ENCODE measurements at places on chromosomes 6 and 20. TPM values are rescaled to one million over a fixed set of nuclear protein-coding genes. Genes with fewer than 3 reads are reported as not detected.
A peak's percentile ranks its signal among the peaks of the same experiment; 100 is the strongest.

AVP gene
- polyA plus RNA-seq: not detected

DNA sequence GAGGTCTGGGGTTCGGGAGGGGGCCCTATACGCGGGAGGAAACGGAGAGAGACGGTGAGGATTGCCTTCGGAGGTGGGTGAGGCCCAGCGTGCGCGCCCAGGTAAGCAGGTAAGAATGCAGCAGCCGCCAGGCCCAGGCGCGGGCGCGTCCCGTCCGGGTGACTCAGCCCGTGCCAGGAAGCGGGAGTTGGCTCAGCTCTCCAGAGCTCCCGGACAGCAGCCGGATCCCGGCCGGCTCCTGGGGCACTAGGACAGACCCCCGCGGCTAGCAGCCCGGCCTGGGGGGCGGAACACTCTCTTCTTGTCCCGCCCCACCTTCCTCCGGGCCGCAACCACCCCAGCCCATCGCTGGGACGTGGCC, 1.5 kb upstream of the MDFI start:
- peak; percentile 89 for DNase-seq

DEF6 gene
- 15.2 TPM for polyA plus RNA-seq

DEFB124 gene
- polyA plus RNA-seq: not detected

GRCh38 chr6:3037638-3038365, 30.5 kb upstream of the RIPK1 start:
- DNase-seq: no peak

DNA sequence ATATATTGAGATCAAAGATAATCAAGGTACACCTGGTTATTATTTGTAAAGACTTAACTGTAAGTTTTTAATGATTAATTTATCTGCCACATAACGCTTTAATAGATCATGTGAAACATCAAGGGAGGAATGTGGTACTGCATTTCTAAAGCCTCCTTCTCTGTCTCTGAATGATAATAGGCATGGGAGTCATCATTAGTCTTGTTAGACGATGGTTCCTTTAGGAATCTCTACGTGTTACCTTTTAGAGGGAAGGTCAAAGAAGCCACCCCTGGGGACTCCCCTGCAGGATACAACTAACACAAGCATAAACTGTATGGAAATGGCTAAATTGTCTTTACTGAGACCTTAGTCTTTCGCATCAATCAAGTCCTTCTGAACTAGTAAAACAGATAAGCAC, 173.6 kb upstream of the MCHR2 start:
- no peak for DNase-seq

DNA sequence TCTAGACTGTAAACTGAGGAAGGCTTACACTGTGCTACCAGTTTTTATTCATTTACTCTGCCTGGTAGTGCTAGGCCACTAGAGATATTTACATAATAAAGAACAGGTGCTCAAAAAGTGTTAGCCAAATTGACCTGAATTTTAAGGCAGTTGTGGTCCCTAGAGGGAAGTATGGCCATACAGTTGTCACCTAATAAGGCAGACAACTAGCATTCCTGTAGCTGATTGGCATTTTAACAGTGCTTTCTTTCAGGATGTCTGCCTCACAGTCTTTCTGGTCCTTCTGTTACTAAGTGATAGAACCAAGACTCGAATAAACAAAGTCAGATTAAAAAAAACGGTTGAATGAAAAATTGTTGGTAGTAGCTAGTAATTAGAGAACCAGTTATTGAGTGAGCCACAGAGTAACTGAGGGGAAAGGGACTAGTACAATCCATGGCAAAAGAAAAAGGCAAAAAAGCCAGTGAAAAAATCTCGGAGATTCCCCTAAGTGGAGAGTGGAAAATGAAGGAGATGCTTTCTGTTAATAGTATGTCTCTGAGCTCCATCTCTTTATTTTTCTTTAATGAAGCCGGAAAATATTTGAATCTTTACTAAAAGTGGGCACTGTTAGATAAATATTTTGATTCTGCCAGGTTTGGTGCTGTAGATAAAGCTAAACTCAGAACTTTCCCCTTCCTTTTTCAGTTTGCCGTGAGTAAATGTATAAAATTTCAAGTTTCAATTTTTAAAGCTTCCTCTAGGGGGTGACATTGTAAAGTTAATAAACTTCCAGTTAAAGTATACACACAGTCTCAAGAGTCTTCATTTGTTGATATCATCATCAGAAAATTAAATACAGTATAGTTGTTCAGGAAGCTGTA, 9.1 kb downstream of the VTA1 start:
- peak; percentile 43 for DNase-seq

- no peak for DNase-seq
Measured at GRCh38 chr6:85473748-85474147, 23.9 kb downstream of the NT5E start.

DNA sequence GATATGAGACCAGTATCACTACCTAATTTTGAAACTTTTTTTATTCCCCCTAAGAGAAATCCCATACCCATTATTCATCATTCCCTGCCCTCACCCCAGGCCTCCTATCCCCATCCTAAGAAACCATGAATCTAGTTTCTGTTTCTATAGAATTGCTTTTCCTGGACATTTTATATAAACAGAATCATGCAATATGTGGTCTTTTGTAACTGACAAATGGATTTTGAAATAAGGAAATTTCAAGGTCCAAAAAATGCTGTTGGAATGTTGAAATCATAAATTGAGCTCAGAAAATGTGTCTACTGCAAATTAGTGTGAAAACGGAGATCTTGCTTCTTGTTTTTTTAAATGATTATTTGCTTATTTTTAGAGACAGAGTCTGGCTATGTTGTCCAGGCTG, 25.1 kb downstream of the RNF217 start:
- DNase-seq: no peak

- DNase-seq: no peak
Measured at GRCh38 chr6:4879741-4880275, 103.6 kb downstream of the CDYL start.

GRCh38 chr6:54878718-54879117, 32.1 kb downstream of the FAM83B start:
- DNase-seq: no peak

APCDD1L gene
- polyA plus RNA-seq: not detected

AIF1 gene
- polyA plus RNA-seq: 74.2 TPM

SCAF8 gene
- 6.6 TPM for polyA plus RNA-seq

- DNase-seq: no peak
Measured at GRCh38 chr20:48411245-48411644, 416.6 kb downstream of the PREX1 start.

PTGIS gene
- 6.9 TPM for polyA plus RNA-seq

GRCh38 chr6:21442874-21443273, 150.7 kb upstream of the SOX4 start:
- DNase-seq: no peak

FGD2 gene
- 3.5 TPM for polyA plus RNA-seq

DNA sequence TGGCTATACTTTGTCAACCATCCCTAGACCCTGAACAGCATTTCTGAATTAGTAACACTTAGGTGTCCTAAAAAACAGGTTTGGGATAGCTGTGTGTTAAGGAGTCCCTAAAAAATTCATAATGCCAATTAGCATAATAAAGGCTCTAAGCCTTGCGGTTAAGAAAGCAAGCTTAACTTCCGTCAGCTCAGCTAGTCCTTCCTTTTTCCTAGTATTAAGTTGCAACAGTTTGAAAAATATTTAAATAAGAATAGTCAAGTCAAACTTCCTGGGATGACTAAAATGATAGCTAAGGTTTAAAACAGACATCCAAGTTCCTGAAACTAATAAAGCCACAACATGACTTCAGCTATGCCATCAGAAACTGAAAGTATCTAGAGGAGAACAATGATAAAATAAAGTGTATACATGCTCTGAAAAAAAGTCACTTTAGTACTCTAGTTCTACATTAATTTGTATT, 3.5 kb downstream of the AKIRIN2 start:
- no peak for DNase-seq

DNA sequence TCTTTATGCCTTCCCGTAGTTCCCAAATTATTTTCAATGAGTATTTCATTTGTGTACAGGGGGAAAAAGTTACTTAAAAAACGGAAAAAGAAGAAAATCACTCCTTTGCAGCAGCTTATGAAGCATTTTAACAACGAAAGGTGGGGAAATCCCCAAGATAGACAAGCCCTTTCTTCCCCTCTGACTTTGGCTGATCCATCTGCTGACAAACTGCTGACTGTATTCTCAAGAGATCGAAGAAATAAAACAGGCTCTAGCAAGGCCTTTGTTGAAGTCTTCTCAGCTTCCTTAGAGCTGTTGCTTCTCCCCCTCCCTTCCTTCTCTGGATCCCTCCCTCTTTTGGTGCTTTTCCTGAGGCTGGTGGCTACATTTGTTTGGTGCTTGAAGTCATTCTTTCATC, 325.2 kb downstream of the NRN1 start:
- no peak for DNase-seq

DNA sequence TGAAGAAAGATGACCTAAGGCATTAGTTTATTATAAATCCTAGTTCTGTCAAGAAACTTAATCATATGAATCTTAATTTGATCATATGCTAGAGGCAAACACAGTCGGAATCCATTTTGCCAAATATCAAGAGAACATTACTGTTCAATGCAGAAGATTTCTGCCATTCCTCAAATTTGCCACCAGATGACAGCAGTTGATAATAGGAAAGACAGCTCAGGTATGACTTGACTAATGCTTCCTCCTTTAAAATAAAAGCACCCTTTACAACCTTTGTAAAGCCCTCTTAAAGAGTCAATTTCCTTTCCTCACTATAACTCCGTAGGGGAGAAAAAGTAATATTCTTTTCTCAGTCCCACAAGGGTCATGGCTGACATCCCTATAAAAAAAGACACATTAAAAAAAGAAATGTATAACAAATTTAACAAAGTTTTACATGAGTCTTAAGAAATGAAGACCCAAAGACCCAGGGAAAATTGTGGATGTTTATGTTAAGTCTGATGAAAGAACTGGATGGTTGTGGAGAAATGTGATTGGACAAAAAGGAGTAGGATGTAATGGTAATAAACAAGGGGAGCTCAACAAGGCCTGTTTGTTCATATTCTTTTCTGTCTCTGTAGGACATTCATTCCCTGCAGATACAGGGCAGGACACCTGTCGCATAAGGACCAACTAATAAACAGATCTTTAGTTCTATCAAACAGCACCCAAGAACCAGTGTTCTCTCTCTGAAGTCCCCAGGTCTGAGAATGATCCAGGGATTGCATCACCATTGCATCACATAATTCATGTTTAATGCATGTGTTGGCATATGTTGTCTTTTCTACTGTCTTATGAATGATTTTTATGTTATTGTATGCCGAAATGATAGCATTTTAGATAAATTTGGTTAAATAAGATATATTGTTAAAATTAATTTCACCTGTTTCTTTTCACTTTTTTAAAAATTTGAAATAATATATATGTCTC, 23.0 kb upstream of the IL17A start:
- no peak for DNase-seq

GRCh38 chr20:49427751-49428518, 54.5 kb downstream of the KCNB1 start:
- no peak for DNase-seq

DNA sequence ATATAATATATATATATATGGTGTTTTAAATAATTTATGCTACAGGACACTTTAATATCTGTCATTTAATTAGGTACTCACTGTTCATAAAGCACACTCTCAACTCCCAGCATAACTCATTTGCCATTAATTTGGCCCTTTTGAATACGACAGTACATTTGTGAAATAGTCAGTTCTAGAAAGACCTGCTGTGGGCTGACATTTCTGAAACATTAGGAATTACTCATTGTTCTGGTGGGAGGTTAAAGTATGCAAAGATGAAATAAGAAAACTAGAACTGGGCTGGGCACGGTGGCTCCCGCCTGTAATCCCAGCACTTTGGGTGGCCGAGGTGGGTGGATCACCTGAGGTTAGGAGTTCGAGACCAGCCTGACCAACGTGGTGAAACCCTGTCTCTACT, 497.5 kb downstream of the UTRN start:
- DNase-seq: no peak

PAX1 gene
- polyA plus RNA-seq: not detected

GRCh38 chr20:33526769-33527168, 36.9 kb downstream of the CBFA2T2 start:
- no peak for DNase-seq

SLC35A1 gene
- polyA plus RNA-seq: 7.8 TPM

DNA sequence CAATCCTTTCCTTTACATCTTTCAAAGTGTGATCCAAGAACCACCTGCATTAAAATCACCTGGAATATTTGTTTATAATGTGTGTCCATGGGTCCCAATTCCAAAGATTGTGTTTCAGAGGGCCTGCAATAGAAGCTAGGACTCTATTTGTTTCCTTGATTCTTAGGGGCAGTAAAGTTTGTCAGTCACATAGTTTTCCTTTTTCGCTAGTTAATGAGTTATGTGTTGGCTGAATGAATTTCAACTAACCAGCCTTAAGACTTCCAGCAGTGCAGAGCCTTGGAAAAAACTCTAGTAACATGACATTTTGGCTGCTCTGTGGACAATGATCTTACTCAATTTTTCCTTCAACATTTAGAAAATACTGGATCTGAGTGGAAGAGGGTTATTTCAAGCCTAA, 11.3 kb downstream of the FAM217A start:
- no peak for DNase-seq

GRCh38 chr20:3238616-3239025, 369 bp downstream of the SLC4A11 start:
- DNase-seq: peak; percentile 67

- no peak for DNase-seq
Measured at GRCh38 chr6:112935402-112936078, 588.4 kb downstream of the RFPL4B start.

GRCh38 chr20:47717421-47717820, 67.9 kb downstream of the SULF2 start:
- no peak for DNase-seq

- no peak for DNase-seq
Measured at GRCh38 chr6:32288426-32288825, 64.6 kb upstream of the NOTCH4 start.

DNA sequence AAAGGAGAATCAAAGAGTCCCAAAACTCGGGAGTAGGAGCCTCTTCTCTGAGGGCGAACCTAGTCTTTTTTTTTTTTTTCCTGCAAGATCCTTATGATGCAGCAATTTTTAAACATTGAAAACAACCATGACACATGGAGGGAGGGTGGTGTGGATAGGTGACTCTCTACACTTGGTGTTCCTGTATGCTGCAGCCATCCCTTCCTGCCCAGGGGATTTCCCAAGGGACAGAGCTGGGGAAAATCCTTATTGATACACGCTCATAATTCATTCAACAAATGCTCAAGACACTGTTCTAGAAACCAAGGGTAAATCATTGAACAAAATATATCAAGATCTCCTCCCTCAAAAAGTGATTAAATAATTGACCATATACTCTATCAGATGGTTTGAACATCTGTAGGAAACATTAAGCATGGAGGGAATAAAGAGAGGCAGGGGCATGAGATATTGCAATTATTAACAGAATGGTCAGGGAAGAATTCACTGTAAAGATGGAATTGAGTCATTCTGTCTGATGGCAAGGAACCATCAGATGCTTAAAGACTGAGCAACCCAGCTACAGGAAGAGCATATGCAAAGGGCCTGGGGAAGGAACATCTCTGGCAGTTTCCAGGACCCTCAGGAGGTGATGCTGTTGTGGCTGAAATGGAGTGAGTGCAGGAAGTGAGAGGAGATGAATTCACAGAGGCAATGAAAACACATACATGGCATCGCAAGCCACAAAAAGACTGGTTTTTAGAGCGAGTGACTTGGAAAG, 13.4 kb upstream of the BTN3A3 start:
- DNase-seq: no peak

GRCh38 chr20:62129731-62130531, 7.7 kb downstream of the LSM14B start:
- no peak for DNase-seq

- no peak for DNase-seq
Measured at GRCh38 chr20:62744741-62745191, 36.1 kb downstream of the NTSR1 start.

Data from stomach (tissue), 19 donors.